ENCODE measurements at places on chromosomes 12 and 14. TPM values are rescaled to one million over a fixed set of nuclear protein-coding genes. Genes with fewer than 3 reads are reported as not detected.

- peak; percentile 89 for DNase-seq
- H3K36me3 ChIP-seq = no peaks in the 10 kb centered on the region
- H3K4me1 ChIP-seq = peaks cover 5% of the 10 kb centered on the region
- H3K4me3 ChIP-seq = no peak overlapping the region
Observed at GRCh38 chr12:124927201-124928094, 13.0 kb upstream of the UBC start.

DNA sequence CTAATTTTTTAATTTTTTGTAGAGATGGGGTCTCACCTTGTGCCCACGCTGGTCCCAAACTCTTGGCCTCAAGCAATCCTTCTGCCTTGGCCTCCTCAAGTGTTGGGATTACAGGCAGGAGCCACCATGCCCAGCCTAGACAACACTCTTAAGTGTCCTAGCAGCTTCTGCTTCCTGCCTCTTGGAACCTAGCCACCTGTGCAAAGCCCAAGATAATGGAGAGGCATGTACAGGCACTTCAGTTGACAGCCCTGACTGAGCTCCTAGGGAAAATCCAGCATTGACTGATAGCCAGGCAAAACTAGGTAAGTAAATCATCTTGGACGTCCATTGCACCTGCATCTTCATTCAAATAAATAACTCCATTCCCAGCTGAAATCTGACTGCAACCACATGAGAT is 15.5 kb downstream of the COX14 start:
- no peak overlapping the region for H3K4me3 ChIP-seq
- H3K27ac ChIP-seq = no peak overlapping the region
- no peak for DNase-seq

DNA sequence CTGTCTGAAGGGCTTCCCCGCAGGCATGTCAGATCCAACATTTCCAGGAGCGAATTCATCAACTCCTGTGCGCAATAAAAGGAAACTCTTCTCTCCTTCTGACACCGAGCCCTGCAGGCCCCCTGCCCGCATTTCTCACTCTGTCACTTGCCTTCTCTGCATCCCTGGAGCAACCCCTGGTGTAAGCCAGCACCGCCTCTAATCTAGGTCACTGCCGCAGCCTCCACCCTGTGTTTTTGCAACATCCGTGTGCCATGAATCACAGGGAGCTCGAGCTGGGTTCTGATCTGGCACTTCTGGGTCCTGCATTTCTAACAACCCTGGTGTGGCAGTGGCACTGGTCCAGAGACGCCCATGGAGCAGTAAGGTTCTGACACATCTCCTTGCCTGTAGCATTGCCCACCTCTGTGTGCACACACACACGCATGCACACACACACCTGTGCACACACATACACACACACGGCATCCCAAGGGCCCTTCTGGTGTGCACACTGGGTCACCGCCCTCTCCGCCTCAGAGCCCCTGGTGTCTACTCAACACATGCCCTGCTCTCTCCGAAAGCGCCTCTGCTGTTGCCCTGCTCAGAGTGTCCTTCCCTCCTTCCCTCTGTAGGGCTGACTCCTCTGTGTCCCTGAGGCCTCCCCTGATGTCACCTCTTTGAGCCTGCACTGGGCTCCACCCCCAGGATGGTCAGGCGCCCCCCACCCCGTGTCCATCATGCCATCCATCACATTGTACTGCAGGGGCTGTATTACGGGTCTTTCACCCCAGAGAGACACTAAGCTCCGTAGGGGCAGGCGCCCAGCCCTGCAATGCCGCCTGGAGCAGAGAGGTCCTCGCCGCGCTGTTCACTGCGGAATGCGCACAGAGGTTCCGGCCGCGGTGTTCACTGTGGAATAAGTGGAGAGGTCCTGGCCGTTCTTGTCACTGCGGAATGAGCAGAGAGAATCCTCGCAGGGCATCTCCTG is 111.4 kb upstream of the SFSWAP start:
- no peaks in the 10 kb centered on the region for H3K27me3 ChIP-seq
- H3K4me3 ChIP-seq = no peak overlapping the region
- H3K36me3 ChIP-seq = no peaks in the 10 kb centered on the region
- DNase-seq = no peak

ACADS gene
- 94.1 TPM for total RNA-seq

- H3K36me3 ChIP-seq = no peaks in the 10 kb centered on the region
- no peak for DNase-seq
Observed at GRCh38 chr12:67433385-67434175, 164.4 kb downstream of the CAND1 start.

DNA sequence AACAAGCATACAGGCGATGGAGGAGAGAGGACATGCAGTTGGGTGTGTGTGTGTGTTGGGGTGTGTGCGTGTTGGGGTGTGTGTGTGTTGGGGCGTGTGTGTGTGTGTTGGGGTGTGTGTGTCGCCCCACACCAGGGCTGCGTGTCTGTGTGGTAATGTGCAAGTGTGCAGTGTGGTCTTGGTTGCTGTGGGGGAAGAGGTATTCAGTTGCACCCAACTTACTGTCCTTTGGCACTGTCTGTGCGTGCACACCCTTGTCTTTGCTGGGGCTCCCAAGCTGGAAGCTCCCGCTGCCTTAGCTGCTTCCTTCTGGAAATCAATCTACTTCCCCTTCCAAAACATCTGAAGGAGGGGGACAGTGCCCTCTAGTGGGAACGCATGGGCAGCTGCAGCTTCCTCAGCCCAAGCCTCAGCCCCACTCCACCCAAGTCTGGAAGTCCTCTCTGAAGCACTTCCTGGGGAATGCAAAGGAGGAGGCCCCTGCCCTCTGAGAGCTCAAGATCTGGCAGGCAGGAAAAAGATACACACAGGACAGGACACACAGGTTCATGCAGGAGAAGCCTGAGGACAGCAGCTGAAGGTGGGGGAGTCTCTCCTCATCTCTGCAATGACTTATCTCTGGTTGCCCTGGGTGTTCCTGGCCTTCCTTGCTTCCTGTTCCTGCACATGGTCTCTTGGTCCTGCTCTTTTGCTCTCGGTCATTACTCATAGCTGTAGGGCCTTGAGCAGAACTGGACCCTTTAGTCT is 13.1 kb downstream of the ASIC1 start:
- peak; percentile 81 for DNase-seq
- H3K4me1 ChIP-seq = peaks cover 4% of the 10 kb centered on the region
- no peaks in the 10 kb centered on the region for H3K27me3 ChIP-seq
- no peaks in the 10 kb centered on the region for H3K36me3 ChIP-seq
- no peak overlapping the region for H3K27ac ChIP-seq

- H3K27me3 ChIP-seq = no peaks in the 10 kb centered on the region
- H3K4me1 ChIP-seq = no peaks in the 10 kb centered on the region
- H3K4me3 ChIP-seq = no peak overlapping the region
- no peaks in the 10 kb centered on the region for H3K36me3 ChIP-seq
Observed at GRCh38 chr12:85814071-85814470, 22.1 kb downstream of the RASSF9 start.

RNASE7 gene
- not detected for total RNA-seq

DNA sequence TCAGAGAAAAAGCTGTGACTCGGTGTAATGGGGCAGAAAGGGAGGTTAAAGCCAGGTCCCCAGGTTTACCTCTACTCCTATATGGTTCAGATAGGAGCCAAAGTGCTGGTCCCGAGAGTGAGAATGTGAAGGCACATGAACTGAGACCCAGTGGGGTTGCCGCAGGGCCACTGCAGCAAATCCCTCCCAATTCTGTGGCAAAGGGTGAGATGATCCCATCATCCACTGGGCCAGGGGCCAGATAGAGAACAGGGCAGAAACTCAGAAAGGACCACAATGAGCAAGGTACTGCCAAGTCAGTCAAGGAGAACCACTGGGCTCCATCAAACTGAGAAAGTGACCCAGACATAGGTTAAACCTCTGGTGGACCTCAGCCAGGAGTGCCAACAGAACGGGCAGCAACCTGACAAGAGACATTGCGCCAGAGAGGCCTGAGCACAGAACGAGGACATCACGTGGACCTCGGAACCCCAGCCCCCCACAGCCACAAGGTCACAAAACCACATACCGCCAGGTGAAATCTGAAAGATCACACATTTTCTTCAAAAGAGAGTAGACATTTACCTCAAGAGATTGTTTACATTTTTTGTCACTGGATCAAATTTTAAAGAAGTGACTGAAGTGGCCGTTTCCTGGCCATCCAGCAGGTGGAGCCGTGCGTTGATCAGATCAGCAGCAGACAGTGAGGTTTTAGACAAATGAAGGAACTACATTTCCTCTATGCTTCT is 20.5 kb upstream of the ITPR2 start:
- H3K4me1 ChIP-seq = peaks cover 32% of the 10 kb centered on the region
- H3K27me3 ChIP-seq = no peaks in the 10 kb centered on the region
- H3K4me3 ChIP-seq = no peak overlapping the region
- DNase-seq = peak; percentile 67

DNA sequence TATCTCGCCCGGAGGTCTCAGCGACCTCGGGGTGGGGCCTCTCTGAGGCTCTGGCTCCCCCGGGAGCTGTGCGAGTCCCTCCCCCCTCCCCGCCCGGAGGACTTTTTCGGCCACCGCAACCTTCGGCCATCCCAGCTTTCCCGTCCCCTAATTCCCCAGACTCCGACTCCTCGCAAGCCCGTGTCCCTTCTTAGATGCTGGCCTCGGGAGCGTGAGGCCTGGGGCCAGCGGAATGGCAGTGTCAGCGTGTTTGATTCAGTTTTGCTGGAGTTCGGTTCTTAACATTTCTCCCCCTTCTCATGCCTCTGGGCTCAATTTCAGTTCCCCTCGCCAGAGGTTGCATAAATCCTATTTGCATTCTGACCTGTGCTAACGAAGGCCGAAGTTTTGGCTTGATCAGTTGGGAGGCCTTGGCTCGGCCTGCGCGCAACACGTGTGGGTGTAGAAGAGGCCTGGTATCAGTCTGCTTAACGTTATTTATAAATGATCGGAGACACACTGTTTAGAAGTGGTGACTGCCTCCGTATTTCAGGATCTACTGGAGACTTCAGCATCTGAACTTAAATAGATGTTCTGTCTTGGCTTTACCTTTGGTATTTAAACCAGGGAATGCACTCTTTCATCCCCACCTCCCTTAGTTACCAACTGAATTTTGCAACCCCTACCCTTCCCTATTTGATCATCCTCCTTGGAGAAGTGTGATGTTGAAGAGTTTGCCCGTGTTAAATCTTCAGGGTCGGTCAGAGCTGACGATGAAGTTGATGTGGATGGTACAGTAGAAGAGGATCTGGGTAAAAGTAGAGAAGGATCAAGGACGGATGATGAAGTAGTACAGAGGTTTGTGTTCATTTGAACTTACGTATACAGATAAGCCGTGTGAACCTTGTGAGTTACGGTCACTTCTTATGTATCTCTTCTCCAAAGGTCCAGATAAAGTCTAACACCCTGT is 851 bp downstream of the HSP90B1 start:
- DNase-seq = peak; percentile 73
- H3K27ac ChIP-seq = peak overlapping the region; percentile 90
- H3K4me1 ChIP-seq = peaks cover 44% of the 10 kb centered on the region
- H3K36me3 ChIP-seq = peaks cover 38% of the 10 kb centered on the region

- no peaks in the 10 kb centered on the region for H3K36me3 ChIP-seq
- H3K4me3 ChIP-seq = no peak overlapping the region
Observed at GRCh38 chr12:94832780-94833681, 170.5 kb downstream of the NDUFA12 start.

- H3K27ac ChIP-seq = no peak overlapping the region
- H3K36me3 ChIP-seq = no peaks in the 10 kb centered on the region
- no peak for DNase-seq
- H3K4me1 ChIP-seq = no peaks in the 10 kb centered on the region
- H3K27me3 ChIP-seq = no peaks in the 10 kb centered on the region
- H3K4me3 ChIP-seq = no peak overlapping the region
Observed at GRCh38 chr12:92424338-92424737, 278.5 kb upstream of the PLEKHG7 start.

- H3K4me3 ChIP-seq = no peak overlapping the region
- no peak for DNase-seq
- H3K27me3 ChIP-seq = no peaks in the 10 kb centered on the region
Observed at GRCh38 chr14:64695071-64695470, 9.2 kb upstream of the PLEKHG3 start.

DNA sequence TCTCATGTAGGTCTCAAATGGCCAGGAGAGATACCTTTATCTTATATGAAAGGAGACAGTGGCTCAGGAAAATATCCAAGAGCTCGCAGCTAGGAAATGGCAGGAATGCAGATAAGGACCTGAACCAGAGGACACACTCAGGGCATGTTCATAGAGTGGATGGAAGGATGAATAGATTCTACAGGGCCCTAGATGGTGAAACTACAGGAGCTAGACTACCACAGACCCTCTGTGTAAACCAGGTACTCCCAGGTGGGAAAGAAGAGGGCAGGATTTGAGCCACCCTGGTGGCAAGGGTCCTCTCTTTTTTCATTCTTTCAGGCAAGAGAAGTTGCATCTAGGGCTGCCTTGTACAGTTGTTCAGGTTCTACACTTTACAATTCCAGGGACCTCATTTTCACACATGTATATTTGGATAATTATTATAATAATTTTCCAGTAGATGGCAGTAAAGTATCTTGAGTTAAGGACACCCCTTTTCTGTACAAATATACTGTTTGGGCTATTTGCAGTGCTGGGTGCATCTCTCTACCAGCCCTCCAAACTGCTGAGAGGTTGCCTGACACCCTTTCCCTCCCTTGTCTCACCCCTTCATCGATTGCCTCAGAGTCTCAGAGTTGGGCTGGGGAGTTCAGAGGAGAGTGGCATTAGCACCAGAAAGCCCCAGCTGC is 10.5 kb upstream of the ZDHHC22 start:
- H3K4me1 ChIP-seq = no peaks in the 10 kb centered on the region
- H3K27me3 ChIP-seq = peaks cover 3% of the 10 kb centered on the region
- H3K4me3 ChIP-seq = no peak overlapping the region

DNA sequence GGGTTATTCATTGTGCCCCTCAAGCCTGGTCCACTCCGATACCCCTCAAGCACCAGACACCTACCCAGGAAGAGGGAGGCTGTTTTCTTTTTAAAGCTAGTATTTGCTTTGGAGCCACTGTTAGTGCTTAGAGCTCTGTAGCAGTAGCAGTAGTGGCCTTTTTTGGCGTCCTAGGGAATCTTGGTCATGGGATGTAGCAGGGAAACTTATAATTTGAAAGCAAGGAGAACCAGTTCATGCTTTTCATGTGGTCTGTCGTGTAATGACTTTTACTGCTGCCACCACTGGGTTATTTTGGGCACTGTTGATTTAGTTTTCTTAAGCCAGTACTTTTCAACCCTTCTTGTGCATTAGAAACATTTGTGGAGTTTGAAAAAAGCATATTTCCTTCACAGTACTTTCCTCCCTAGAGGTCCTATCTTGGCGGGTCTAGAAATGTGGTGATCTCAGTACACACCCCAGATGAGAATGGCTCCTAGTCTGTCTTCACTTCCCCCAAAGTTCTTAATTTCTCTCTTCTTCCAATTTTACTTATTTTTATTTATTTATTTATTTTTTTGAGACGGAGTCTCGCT is 49.7 kb downstream of the MARK3 start:
- no peaks in the 10 kb centered on the region for H3K36me3 ChIP-seq
- no peak for DNase-seq
- no peaks in the 10 kb centered on the region for H3K4me1 ChIP-seq
- H3K4me3 ChIP-seq = no peak overlapping the region
- H3K27ac ChIP-seq = no peak overlapping the region

All from adrenal gland (tissue), 19 donors.